ENCODE measurements at places on chromosomes 13 and 19.

DNA sequence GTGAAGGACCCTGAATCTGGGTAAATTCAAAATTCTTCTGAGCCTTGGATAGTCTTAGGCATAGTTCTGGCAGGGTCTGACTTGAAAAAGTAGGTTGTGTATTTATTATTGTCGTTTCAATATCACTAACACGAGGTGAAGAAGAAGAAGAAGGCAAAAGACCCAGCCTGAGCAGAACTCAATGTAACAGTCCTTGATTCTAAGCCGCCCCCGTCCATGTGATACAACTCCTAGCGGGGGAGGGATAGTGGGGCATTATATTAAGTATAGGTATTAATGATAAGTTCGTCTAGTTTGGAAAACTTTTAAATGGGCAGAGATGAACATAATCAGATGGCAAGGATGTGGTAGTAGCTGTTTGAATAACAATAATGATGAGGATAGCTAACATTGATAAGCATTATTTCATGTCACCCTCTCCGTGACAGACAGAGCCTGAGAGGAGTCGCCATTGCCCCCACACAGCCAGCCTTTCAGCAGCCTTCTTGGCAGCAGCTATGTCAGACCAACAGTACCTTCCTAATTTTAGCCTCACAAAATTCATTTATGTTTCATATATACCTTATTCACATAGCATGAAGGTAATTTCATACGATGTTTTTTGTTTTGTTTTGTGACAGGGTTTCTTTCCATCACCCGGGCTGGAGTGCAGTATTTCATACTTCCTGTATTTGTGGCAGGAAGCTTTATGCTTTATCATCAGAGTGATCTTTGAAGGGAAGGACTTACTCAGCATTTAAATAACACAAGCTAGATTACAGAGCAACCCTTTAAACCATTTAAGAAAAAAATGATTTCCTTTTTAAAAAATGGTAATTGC, 64.4 kb upstream of the NPAS1 start:
- DNase-seq = no peak

DNA sequence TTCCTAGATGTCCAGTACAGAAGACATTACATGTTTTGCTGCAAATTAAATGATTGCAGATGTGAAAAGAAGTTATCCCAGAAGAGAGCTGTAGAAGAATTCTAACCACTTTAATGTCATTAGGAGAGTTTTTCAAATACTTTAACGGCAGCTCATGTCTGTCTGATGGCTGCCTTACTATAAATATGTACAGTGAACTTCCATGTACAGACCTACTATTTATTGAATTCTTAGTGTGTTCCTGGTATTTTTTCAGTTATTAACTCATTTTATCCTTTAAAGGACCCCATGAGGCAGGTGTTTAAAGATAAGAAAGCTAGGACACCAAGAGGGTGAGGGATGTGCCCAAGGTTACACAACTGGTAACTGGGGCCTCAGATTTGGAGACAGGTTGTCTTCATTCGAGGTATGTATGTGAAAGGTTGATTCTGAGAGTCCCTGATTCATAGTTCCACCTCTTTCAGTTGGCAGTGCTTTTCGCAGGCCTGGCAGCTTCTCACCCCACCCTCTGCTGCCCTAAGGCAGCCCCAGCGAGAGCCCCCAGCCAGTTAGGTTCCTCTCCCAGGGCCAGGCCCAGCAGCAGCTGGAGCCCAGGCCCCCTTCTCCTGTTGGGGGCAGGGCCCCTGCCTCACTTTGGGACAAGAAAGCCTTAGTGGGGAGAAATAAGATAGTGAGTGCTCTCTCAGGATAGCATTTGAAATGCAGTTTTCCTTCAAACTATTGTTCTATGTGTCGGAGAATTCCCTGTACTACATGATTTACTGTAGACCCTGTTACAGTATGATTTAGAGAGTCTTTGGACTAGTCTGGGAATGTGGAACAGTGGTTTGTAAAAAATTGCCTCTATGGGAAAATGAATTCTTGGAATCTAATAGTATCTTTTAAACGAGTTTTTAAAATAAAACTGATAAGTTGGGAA, 67.7 kb upstream of the TEX29 start:
- no peak for DNase-seq

DNA sequence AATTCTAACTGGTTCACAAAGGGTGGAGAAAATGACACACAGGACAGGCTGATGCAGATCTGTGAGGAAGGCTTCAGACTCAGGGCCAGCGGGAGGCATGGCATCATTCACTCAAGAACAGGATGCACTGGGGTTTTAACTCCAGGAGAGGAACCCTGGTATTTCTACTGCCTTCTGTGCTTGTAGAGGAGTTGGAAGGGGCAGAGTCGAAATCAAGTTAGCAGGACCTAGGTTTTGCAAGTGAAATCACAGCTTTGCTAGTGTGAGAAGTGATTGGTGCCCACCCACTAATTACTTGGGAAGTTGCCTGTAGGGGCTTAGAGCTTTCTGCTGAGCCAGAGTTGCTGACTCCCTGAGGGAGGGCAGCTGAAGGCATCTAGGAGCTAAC, 92.7 kb downstream of the AKAP11 start:
- no peak for DNase-seq

GRCh38 chr19:43532571-43532961, 422 bp upstream of the ZNF575 start:
- DNase-seq = no peak

- DNase-seq = no peak
These were observed 784.0 kb upstream of the PRR20A start for GRCh38 chr13:56356690-56357089.

DNA sequence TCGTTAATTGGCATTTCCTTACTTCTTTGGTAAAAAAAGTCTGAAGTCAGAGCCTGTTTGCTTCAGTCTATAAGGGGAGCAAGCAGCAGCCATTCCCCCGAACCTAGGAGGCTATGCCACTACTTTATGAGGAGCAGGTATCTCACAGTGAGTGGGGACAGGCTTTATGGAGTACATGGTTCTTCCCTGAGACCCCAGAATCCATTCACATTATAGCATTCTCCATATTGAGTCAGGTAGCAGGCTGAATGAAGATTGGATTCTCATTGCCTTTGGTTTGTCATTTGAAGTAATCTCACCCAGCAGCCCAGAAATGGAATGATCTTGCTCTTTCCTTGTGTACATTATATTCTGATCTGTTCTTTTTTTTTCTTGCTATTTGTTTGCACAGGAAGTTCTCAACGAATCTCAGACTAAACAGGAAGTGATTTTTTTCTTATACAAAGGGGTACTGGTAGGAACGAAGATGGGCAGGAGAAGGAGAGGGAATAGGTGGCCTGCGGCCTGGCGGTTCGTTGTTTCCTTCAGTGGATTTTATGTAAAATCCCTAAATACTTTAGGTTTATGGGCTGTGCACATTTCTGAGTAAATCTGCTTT, 74.4 kb downstream of the ARHGAP35 start:
- DNase-seq = no peak
